Breast epithelium (tissue), 4 donors: ENCODE measurements at places on chromosomes 6 and 20. TPM values are rescaled to one million over a fixed set of nuclear protein-coding genes. Genes with fewer than 3 reads are reported as not detected.

The MBOAT1 gene
- 38.6 TPM for total RNA-seq

The BMP6 gene
- 11.1 TPM for total RNA-seq

The SRSF12 gene
- total RNA-seq = 0.98 TPM

The POPDC3 gene
- total RNA-seq = 0.98 TPM

DNA sequence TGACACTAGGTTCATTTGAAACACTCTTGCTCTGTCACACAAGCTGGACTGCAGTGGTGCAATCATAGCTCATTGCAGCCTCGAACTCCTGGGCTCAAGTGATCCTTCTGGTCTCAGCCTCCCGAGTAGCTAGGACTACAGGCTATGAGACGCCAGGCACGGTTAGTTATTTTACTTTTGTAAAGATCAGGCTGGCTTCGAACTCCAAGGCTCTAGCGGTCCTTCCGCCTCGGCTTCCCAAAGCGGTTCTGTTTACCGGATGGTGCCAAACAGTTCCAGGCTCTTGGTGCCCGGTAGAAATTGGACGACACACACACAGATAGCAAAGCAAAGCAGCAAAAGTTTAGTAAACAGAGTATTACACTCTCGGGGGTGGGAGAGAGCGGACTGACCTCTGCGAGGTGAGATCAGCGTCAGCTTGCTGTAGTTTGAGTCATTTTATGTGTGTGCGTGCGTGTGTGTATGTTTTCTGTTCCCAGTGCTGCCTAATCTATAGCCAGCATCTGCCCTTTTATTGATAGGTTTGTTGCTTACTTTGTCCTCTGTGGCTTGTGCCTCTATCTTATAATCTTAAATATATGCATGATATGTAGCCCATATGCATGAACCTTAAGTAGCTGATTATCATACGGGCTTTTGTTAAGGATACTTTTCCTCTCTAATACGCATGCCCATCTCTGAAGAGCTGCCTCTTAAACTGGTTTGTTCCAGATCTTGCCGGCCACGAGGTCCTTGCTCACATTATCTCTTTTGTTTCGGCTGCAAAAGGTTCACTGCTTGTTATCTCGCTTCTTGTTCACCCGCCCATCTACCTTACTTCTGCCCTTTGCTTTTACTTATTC lies 75.2 kb downstream of the OR2B2 start:
- DNase-seq = no peak

GRCh38 chr6:81801489-81801888 lies 49.0 kb upstream of the TENT5A start:
- DNase-seq = no peak

GRCh38 chr6:95227351-95227750 lies 350.0 kb upstream of the MANEA start:
- DNase-seq = no peak

GRCh38 chr6:144194293-144194810 lies 44.0 kb downstream of the STX11 start:
- DNase-seq = no peak

GRCh38 chr6:68634726-68635411 lies at the start of gene ADGRB3:
Gene ADGRB3 (plus strand): TSS chr6:68635282. CDS start chr6:68638676, 3,394 bp downstream.
- DNase-seq = peak; percentile 37

DNA sequence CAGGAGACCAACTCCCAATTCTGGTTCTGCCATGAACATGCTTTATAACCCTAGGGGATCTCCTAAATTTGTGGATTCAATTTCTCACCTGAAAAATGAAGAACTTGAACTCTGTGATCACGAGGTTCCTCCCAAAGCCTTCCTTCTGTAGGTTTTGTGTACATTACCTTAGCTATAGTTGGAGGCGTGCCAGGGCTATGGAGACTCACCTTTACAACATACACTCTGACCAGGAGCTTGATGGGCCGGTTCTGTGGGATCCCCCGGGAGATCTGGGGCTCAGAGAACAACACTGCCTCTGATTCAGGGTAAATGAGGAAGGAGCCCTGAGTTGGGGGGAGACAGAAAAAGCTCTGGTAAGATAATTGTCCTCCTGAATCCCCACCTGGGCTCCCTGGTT lies 34.1 kb downstream of the ERGIC3 start:
- no peak for DNase-seq

- DNase-seq = no peak
These were observed 339.7 kb downstream of the TBC1D32 start for GRCh38 chr6:120994573-120994967.

DNA sequence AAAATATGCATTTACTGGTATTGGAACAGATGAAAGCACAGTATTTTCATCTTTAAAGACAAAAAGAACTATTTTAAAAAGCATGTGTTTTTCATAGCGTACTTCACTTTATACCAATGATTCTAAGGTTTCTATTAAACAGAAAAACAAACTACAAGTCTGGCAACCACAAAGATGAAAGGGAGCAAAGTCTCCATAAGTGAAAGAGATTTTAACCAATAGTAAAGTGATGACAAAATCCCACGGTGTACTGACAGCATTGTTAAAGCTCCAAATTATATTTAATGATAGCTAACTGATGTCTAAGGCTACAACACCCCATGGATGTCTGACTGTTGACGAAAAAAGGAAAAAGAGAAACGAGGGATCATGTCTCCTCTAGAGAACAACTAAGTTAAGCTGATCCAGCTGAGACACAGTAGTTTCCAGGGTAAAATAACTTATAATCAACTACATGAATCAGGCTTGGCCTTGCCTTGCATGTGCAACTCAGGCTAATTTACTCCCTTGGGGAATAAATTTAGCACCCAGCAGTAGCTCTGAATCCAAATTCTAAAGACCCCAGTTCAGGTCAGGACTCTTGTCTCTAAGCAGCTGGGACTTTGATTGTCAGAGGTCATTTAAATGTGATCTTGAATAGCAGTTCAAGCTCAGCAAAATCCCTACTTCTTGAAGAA lies 56.0 kb upstream of the TAB2 start:
- no peak for DNase-seq

DNA sequence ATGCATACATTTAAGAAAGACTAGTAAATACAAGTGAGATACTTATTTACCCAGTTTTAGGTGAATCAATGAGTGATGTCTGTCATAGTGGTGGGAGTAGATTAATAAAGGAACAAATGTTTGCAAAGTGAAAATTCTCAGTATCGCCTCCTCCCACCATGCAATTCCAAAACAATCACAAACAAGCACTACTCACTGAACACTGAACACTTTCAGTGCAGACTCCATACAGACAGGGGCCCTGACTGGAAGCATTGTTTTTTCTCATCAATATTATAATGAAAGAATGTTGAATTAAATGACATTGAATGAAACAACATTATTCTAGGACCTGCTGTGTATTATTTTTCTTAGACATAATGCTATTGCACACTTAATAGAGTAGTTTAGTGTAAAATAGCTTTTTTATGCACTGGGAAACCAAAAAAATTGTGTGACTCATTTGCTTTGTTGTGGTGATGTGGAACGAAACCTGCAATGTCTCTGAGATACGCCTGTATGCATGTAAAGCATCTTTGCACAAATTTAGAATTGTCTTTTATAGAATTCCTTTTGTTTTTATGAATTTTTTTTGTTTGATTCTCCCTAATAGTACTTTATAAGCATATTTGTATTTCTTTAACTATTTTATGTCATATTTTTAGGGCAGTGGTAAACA lies 317.5 kb downstream of the UTRN start:
- no peak for DNase-seq
